ENCODE measurements at places on chromosomes 11 and 22. TPM values are rescaled to one million over a fixed set of nuclear protein-coding genes. Genes with fewer than 3 reads are reported as not detected.

Gene C11orf65
- 1.3 TPM for total RNA-seq

Gene TOMT
- not detected for total RNA-seq

Gene ARHGEF17
- total RNA-seq = 56.5 TPM

Gene PTPRJ
- total RNA-seq = 40.0 TPM

Gene SMC1B
- not detected for total RNA-seq

Gene SLC43A1
- 13.2 TPM for total RNA-seq

Gene TSGA10IP
- total RNA-seq = not detected

Gene CECR2
- total RNA-seq = 10.9 TPM

Gene C1QTNF5
- 28.2 TPM for total RNA-seq

Gene APOL1
- total RNA-seq = 85.8 TPM

Gene TIMP3
- 390 TPM for total RNA-seq

Gene OR5A1
- not detected for total RNA-seq

Gene GLYATL2
- total RNA-seq = not detected

Gene APOBEC3A
- 14.2 TPM for total RNA-seq

Gene ROBO4
- total RNA-seq = 58.3 TPM

Gene PLAAT4
- 150 TPM for total RNA-seq

Gene TSPO
- 294 TPM for total RNA-seq

Gene SFI1
- 37.5 TPM for total RNA-seq

Gene HMOX1
- total RNA-seq = 68.3 TPM

Gene IFITM10
- total RNA-seq = 9.2 TPM

Gene HTATIP2
- 54.4 TPM for total RNA-seq

Gene OR51S1
- total RNA-seq = not detected

Gene TRIM51
- total RNA-seq = not detected

Gene RBMXL2
- not detected for total RNA-seq

Gene WT1
- 1.2 TPM for total RNA-seq

Gene IGLL5
- 11.1 TPM for total RNA-seq

Gene TBC1D10A
- 27.4 TPM for total RNA-seq

Gene PATE4
- not detected for total RNA-seq

Gene REXO2
- total RNA-seq = 67.5 TPM

Gene OR2AG2
- total RNA-seq = 0.09 TPM

Gene INTS4
- 35.4 TPM for total RNA-seq

Gene PRODH
- 33.9 TPM for total RNA-seq

Gene PATE2
- total RNA-seq = not detected

Gene SYCE3
- total RNA-seq = not detected

Gene DCDC1
- 4.1 TPM for total RNA-seq

Gene TYR
- total RNA-seq = not detected

Gene GNB1L
- 6.0 TPM for total RNA-seq

Gene GRAP2
- 9.5 TPM for total RNA-seq

Gene PDE3B
- total RNA-seq = 34.3 TPM

Gene ART5
- 2.2 TPM for total RNA-seq

Gene MS4A15
- 113 TPM for total RNA-seq

Gene SLC25A1
- total RNA-seq = 50.3 TPM

Gene CHORDC1
- 36.7 TPM for total RNA-seq

Gene PKP3
- 23.1 TPM for total RNA-seq

Gene LMO1
- total RNA-seq = not detected

Gene HPX
- total RNA-seq = 1.7 TPM

Gene ISX
- not detected for total RNA-seq

Gene TRPM5
- total RNA-seq = not detected

Gene SLC35E4
- 3.1 TPM for total RNA-seq

Gene RSF1
- 59.6 TPM for total RNA-seq

Gene CCDC73
- total RNA-seq = 0.09 TPM

Gene IL18
- 48.7 TPM for total RNA-seq

Gene OTUB1
- total RNA-seq = 61.9 TPM

Gene TPBGL
- total RNA-seq = 0.47 TPM

All from lower lobe of right lung (tissue), 2 donors.